ENCODE measurements at places on chromosomes 5 and 9.

DNA sequence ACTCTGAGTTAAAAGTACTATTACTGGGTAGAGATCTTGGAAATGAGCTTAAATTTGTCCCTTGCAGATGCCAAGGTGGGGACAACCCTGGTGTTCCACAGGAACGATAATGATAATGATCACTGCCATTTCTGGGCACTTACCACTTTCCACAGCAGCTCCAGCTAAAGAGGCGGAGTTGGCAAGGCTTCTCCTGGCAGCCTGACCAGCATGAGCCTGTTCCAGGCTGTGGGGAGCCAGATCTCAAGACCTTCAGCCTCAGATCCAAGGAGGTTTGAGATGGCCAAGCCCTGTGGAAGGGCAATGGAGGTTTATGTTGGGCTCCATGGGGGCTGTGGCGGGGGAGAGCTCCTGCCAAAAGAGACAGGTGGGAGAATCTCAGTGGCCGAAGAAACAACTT, 244.9 kb upstream of the MVB12B start:
- DNase-seq, result no peak

DNA sequence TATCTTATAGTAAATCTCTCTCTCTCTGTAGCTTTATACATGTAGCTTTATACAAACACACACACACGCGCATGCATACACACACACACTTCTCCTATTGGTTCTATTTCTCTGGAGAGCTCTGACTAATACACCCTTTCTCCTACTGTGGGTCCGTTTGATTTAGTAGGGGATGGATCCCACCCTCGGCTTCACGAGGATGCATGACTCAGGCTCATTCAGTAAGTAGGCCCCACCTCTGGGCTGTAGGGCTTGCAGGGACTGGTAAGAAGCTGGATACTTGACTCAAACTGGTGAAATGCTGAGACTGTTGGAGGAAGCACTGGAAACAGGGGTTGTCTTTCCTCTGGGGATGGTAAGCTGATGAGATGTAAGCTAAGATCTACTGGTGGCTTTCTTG, 98.7 kb downstream of the SLC24A2 start:
- no peak for DNase-seq

DNA sequence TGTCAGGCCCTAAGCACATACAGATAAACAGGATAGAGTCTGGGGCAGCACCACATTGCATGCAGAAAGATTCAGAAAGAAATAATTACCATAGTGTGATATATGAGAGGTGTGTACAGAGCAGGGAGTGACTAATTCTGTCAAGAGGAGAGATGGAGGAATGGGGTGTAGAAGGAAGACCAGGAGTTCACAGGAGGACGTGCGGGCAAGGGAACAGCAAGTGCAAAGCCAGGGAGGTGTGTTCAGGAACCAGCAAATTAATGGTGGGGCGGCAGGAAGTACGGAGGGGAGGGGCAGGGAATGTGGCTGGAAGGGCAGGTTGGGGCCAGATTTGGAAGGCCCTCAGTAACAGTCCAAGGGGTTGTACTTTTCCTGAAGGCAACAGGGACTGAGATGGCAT, 17.4 kb downstream of the EGR1 start:
- no peak for DNase-seq

GRCh38 chr5:113487781-113488644, at the start of gene MCC:
Gene MCC (minus strand): TSS chr5:113488453.
- DNase-seq, result no peak

DNA sequence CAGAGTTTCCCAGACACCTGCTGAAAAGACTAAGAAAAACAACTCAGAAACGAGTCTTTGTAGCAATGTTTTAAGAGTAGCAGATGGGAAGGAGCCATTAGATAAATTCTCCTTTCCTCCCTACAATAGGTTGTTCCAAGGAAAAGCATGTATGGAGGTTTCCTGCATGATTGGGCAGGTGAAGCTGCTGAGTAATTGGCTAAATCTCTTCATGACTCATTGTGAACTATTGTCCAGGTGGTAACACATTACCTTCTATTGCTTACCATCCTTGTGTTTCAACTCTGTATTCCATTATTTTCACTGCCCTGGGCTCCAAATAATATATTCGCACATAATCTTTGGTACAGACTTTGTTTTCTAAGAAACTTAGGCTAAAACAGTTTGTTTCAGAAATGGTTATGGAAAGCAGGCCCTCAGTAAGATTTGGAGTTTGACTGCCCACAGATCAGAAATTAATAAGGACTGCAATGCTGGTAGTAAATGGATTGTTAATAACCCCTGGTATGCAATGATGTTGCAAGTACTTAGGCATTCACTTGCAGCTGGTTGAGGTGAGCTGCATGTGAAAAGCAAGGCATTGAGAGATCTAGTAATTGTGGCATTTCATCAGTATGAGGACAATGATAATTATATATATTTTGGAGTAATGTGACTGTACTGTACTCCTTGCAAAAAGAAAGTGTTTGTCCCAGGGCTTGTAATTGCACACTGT, 281.4 kb upstream of the VLDLR start:
- no peak for DNase-seq

GRCh38 chr9:111094433-111094924, 56.2 kb upstream of the LPAR1 start:
- peak; percentile 19 for DNase-seq

GRCh38 chr5:74094096-74094781, 468.2 kb downstream of the ARHGEF28 start:
- no peak for DNase-seq

DNA sequence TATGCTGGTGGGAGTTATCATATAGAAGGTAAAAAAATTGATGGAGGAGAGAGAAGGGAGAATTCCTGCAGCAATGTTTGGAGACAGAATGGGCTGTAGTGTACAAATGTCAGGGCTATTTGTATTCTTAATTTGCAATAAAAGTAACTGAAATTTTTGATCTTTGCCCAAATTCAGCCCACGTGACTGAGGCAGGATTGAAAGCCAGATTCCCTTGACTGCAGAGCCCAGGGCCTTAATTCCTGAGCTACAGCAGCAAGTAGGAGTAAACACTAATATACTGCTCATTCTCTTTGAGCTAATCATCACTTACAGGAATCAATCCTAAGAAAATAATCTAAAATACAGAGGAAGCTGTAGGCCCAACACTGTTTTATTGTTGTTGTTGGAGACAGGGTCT, 5.2 kb upstream of the ANXA6 start:
- DNase-seq, result no peak

DNA sequence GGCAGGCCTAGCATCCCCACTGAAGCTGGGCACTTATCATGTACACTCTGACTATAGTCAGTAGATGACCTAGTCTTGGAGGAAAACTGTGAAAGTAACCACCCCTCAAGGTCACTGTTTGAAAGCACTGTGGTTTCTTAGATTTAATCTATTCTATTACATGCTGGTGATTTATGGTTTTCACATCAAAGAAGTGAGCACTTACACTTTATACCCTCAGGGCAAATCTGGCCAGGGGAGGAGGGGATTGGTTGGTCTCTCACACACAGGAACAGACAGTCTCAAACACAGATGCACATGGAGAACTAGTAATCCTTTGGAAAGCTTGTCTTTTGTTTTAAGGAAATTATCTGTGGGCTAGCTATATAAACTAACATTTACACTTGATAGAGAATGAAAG, 17.9 kb upstream of the SPIN1 start:
- no peak for DNase-seq

DNA sequence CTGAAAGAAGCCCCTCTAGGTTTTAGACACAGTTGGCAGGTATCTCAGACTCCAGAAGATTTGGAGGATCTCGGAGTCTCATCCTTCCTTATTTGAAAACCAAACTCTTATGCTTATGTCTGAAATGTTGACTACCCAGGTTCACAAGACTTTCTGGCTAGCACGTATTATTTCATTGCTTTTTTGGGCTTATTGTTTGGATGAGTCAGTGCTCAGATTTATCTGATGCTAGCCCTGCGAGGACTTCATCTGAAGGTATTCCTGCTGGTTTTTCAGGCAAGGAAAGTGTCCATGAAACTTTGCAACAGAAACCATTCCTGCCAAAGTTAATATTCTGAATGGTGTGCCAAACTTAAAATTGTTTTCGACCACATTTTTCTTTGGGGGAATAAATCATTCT, 8.5 kb downstream of the OSTF1 start:
- no peak for DNase-seq

Data from AML-193 (cell line).